ENCODE measurements at places on chromosomes 2 and 18.

DNA sequence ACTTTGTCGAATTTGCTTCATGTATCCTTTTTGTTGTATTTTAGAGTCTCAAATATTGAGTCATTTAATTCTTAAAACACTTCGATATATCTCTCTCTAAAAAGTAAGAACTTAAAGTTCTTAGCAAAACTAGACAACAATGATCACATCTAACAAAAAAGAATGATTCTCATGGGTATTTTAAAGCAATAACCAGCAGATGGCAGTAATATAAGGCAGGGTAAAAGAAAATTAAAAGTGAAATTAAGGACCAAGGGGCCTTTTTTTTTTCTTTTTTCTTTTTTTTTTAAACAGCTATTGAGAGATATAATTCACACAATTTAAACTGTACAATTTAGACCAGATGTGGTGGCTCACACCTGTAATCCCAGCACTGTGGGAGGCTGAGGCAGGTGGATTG, 9.9 kb upstream of the AOX1 start:
- H3K36me3 ChIP-seq, result no peaks in the 10 kb centered on the region
- DNase-seq, result no peak

DNA sequence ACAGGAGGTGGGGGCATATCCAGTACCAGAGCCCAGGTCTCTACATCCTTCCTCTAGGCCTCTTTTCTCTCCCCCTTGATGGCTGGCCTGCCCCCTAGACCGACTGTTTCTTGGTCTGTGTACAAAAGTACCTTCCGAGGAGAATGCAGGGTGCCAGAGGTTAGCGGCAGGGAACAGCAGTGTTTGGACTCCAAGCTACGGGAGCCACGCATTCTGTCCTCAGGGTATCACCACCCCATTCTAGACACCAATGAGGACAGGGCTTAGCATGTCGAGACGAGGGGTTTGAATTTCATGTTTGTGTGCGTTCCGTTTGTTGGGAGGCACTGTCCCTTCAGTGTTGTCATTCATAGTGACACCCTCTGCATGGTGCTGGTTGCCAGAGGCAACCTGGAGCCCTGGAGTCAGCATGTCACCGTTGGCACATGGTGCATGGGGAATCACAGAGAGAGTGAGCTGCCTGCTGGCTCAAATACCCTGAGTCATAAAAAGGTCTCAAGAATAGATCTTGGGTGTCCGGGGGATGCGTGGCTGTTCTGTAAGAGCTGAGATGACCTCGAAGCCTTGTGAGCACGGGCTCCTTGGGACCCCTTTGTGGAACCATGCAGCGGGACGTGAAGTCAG, 57.2 kb upstream of the LDLRAD4 start:
- H3K27me3 ChIP-seq, result no peaks in the 10 kb centered on the region
- H3K4me3 ChIP-seq, result no peak overlapping the region

DNA sequence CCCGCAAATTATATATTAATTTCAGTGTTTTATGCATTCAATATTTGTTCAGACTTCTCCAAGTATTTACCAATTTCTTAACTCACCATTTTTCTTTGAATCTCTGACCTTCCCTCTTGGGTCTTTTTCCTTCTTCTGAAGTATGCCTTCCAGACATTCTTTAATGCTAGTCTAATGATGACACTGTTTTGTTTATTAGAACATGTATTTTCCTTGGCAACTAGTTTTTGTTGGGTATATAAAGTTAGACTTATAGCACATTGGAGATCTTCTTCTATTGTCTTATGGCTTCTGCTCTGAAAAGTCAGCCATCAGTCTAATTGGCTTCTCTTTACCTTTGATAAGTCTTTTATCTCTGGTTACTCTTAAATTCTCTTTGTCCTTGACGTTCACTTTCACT, 423.2 kb upstream of the NRP2 start:
- H3K4me3 ChIP-seq, result no peak overlapping the region
- H3K36me3 ChIP-seq, result no peaks in the 10 kb centered on the region
- no peaks in the 10 kb centered on the region for H3K4me1 ChIP-seq

- peaks cover 28% of the 10 kb centered on the region for H3K4me1 ChIP-seq
- no peak overlapping the region for H3K4me3 ChIP-seq
- no peak overlapping the region for H3K27ac ChIP-seq
- no peaks in the 10 kb centered on the region for H3K36me3 ChIP-seq
- no peaks in the 10 kb centered on the region for H3K27me3 ChIP-seq
These were observed 54.0 kb downstream of the EMILIN2 start for GRCh38 chr18:2900684-2901422.

DNA sequence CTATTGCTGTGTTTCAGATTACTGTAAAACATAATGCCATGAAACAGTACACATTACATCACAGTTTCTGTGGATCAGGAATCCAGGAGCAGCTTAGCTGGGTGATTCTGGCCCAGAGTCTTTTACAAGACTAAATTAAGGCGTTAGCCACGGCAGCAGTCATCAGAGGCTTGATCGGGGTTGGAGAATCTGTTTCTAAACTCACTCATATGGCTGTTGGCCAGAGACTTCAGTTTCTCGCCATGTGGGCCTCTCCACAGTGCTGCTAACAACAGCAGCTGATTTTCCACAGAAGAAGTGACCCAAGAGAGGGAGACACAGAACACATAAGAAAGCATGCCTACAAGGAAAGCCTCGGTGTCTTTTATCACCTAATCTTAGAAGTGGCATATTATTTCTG, 89.2 kb upstream of the MYO3B start:
- H3K4me1 ChIP-seq, result no peaks in the 10 kb centered on the region
- no peak overlapping the region for H3K4me3 ChIP-seq
- H3K27ac ChIP-seq, result no peak overlapping the region
- H3K27me3 ChIP-seq, result no peaks in the 10 kb centered on the region
- no peaks in the 10 kb centered on the region for H3K36me3 ChIP-seq

GRCh38 chr18:54159906-54160305, 64.6 kb downstream of the MBD2 start:
- H3K27me3 ChIP-seq, result no peaks in the 10 kb centered on the region
- no peak for DNase-seq
- no peak overlapping the region for H3K4me3 ChIP-seq
- H3K4me1 ChIP-seq, result no peaks in the 10 kb centered on the region
- H3K27ac ChIP-seq, result no peak overlapping the region

DNA sequence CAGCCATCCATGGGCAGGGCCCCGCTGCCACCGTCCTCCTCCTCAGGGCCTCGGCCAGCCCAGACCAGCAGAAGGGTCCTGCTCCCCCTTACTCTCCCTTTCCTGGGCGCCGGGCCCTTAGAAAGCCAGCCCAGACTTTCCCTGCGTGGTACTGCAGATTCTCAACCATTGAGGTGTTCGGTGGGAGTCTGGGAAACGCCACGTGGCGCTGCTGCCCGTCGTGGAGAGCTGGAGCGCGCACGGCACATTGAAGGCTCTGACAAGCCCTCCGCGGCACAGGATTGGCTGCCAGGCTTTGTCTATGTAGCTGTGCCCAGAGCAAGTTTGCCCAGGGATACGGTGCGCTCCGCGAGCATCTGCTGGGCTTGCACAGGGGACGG, 10.4 kb upstream of the KLHL30 start:
- H3K4me1 ChIP-seq, result no peaks in the 10 kb centered on the region
- H3K4me3 ChIP-seq, result no peak overlapping the region
- no peaks in the 10 kb centered on the region for H3K27me3 ChIP-seq
- no peaks in the 10 kb centered on the region for H3K36me3 ChIP-seq
- H3K27ac ChIP-seq, result no peak overlapping the region

DNA sequence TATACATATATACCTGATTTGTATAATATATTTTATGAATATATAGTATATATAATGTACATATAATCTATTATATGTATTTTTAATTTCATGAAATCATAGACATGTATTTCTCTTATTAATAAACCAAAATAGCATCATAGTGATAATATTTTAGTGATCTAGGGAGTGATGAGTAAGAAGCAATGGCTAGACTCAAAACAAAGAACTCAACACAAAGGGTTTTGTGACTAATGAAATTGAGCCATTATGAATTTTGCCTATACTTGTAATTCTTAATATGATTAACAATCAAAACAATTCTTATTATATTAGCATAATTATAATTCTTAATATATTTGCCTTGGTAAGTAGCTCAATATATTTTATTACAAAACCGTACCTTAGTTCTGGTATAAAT, 1614.1 kb upstream of the TMEFF2 start:
- H3K36me3 ChIP-seq, result no peaks in the 10 kb centered on the region
- H3K27me3 ChIP-seq, result no peaks in the 10 kb centered on the region
- no peak overlapping the region for H3K27ac ChIP-seq
- no peak overlapping the region for H3K4me3 ChIP-seq
- no peaks in the 10 kb centered on the region for H3K4me1 ChIP-seq
- no peak for DNase-seq

DNA sequence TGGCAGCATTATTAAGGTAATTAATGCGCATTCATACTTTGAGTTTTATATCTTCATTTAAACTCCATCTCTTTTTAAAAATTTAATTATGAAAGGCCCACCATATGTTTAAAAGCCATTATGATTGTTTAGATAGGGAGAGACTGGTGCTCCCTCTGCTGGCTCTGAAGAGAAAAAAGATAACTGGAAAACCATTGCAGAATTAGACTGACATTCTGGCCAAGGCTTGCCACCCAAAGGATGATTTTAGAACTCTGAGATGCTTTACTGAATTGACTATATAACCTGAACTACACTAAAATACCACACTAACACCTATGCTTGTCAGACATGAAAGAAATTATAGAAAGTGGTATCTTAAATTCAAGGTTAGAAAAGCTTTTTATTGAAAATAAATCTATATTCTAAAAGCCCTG, 127.6 kb upstream of the SPOPL start:
- no peaks in the 10 kb centered on the region for H3K36me3 ChIP-seq
- DNase-seq, result peak; percentile 27
- no peak overlapping the region for H3K4me3 ChIP-seq
- H3K4me1 ChIP-seq, result no peaks in the 10 kb centered on the region
- no peaks in the 10 kb centered on the region for H3K27me3 ChIP-seq

GRCh38 chr2:231996797-231997540, 35.5 kb downstream of the DIS3L2 start:
- no peak overlapping the region for H3K4me3 ChIP-seq
- DNase-seq, result no peak
- H3K27me3 ChIP-seq, result no peaks in the 10 kb centered on the region
- H3K27ac ChIP-seq, result no peak overlapping the region
- H3K36me3 ChIP-seq, result no peaks in the 10 kb centered on the region
- H3K4me1 ChIP-seq, result no peaks in the 10 kb centered on the region

DNA sequence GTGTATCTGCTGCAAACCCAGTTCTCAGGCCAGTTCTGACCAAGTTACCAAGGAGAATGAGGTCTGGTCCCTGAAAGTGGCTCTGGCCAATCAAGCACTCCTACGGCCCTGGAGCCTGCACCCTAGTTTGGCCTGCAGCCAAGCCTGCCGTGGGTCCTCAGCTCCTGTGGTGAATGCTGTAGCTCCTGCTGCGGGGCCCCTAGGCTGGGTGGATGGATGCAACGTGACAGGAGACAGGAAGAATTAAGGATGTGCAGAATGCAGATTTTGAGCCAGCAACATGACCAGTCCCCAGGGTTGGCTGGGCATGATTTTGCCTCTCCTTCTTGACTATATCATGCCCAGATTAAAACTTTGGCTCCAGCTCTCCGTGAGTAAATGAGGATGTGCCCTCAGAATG, 97.2 kb downstream of the SMAD7 start:
- H3K4me1 ChIP-seq, result peaks cover under 1% of the 10 kb centered on the region
- no peaks in the 10 kb centered on the region for H3K36me3 ChIP-seq
- H3K4me3 ChIP-seq, result no peak overlapping the region
- H3K27me3 ChIP-seq, result no peaks in the 10 kb centered on the region
- no peak overlapping the region for H3K27ac ChIP-seq
- no peak for DNase-seq

GRCh38 chr2:70454936-70455544, 98.6 kb downstream of the TGFA start:
- no peak for DNase-seq
- peaks cover 19% of the 10 kb centered on the region for H3K36me3 ChIP-seq
- H3K4me3 ChIP-seq, result no peak overlapping the region
